ENCODE measurements at places on chromosomes 3 and 15.

- no peak for DNase-seq
Measured at GRCh38 chr15:62777671-62778070, 264.9 kb upstream of the TPM1 start.

GRCh38 chr3:131036200-131036816 is 9.6 kb downstream of the NEK11 start:
- no peak for DNase-seq

DNA sequence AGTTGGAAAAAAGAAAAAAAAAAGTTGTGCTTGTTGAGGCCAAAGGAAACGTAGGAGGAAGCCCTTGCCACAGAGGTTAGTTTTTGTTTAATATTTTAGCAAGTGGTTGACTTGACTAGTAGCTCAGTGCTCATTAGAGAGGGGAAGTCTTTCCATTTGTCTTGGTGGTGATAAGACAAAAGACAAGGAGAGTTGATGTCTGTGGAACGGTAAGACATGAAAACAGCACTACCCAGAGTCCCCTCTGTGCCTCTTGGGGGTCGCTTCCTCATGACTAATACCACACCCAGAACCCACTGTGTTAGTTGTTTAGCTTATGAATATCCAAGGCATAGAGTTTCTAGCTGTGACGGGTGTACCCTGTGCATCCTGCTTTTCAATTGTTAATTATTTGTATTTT is 211.4 kb downstream of the ITPR1 start:
- no peak for DNase-seq

- DNase-seq = peak; percentile 71
Measured at GRCh38 chr3:46027736-46028397, 584 bp upstream of the XCR1 start.

DNA sequence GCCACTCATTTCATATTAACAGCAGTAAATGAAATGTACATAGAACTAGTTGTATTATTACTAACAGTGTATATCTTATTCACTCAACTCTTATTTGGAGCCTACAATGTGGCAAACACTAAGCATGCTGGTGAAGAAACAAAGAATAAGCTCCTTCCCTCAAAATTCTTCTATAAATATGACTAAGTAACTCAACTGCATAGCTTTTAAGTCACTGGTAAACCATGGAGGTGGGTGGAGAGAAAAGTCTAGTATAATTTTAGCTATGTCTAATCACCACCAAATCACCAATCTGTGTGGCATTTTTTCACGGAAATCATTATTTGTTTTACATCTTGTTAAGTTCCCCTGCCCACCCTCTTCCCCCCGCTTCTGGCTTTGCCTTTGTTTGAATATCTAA is 17.5 kb downstream of the COPS2 start:
- no peak for DNase-seq

- DNase-seq = no peak
Measured at GRCh38 chr3:53131096-53131495, 861 bp upstream of the RFT1 start.

- no peak for DNase-seq
Measured at GRCh38 chr3:42847731-42848130, 27.9 kb downstream of the CYP8B1 start.

DNA sequence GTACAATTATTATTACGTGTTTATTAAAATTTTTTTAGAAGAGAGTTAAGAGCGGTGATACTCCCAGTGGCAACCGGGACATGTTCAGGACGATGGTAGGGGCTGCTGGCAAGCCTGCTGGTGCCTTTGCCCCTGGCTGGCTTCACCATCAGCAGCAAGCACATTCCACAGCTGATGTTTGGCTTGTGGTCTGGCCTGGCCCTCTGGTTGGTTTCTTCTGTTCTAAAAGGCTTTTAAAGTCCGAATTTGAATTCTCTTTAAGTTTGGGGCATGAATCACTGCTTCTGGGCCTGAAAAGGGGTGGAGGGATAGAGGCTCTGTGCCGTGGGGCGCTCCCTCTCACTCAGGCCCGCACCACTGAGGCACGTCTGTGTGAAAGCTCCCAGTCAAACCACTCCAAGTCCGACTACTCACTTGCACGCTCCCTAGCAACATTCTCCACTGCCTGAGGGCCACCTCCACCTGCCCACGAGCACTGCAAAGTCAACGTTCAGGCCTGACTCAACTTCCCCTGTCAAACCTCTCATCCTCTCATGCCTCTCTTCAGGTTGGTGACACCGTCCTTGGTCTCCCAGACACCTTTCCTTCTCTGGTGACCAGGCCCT is 10.1 kb downstream of the ITGA11 start:
- DNase-seq = no peak

DNA sequence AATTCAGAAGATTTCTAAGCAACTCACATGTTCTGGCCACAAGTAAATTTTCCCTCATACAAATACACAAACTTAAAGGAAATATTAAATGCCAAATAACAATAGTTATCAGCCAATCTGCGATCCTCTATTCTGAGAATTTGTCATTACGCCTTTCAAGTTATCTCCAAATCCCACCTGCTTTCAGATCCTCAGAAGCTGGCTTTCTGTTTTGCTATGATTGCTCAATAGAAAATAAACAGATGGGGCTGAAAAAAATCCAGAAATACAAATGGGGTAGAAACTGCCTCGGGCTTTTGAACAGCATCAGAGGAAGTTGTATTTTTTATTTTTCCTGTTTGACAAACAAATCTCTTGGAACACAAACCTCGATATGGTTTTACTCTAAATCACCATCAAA is 74.0 kb upstream of the CNTN4 start:
- no peak for DNase-seq

DNA sequence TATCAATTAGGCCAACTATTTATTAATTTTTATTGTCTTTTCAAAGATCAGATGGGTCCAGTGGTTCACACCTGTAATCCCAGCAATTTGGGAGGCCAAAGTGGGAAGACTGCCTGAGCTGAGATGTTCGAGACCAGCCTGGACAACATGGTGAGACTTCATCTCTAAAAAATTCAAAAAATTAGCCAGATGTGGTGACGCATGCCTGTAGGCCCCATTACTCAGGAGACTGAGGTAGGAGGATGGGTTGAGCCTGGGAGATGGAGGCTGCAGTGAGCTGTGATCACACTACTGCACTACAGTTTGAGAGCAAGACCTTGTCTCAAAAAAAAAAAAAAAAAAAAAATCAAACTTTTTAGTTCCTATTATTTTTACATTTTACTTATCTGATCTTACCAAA is 8.2 kb downstream of the AP3S2 start:
- no peak for DNase-seq

GRCh38 chr3:177618873-177619733 is 421.8 kb upstream of the TBL1XR1 start:
- DNase-seq = no peak

- no peak for DNase-seq
Measured at GRCh38 chr3:69491975-69492374, 106.1 kb upstream of the FRMD4B start.

DNA sequence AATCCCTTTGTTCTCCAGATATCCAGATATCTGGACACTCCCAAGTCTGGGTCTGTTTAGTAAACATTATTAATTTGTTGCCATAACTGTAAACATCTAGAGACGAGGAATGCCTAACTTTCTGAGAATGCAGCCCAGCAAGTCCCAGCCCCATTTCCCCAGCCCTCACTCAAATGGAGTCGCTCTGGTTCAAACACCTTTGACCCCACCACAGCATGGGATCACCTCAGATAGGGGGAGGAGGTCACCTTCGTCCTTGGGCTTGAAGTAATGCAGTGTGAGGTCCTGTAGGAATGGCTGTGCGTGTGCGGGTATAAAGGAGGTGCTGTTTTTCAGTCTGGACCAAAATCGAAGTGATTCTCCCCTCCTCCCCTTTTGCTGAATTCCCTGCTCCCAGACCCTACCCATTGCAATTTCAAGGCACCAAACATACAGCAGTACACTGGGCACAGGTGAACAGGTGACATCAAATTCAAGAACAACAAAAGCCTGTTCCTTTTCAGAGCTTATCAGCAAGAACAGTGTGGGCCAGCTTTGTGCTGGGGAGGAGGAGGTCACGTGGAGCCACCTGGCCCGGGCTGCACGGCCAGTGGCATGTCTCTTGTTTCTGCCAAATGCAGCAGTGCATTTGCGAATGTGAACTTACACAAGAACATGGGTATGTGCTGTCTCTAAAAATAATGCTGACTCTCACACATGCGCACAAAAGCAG is 57.5 kb upstream of the TRPM1 start:
- no peak for DNase-seq

GRCh38 chr3:150371741-150372254 is 36.3 kb upstream of the TSC22D2 start:
- no peak for DNase-seq

- no peak for DNase-seq
Measured at GRCh38 chr15:100249096-100249815, 92.5 kb downstream of the ADAMTS17 start.

- no peak for DNase-seq
Measured at GRCh38 chr15:90413411-90414379, 25.7 kb downstream of the IQGAP1 start.

- DNase-seq = no peak
Measured at GRCh38 chr3:85081191-85081906, 122.6 kb downstream of the CADM2 start.

DNA sequence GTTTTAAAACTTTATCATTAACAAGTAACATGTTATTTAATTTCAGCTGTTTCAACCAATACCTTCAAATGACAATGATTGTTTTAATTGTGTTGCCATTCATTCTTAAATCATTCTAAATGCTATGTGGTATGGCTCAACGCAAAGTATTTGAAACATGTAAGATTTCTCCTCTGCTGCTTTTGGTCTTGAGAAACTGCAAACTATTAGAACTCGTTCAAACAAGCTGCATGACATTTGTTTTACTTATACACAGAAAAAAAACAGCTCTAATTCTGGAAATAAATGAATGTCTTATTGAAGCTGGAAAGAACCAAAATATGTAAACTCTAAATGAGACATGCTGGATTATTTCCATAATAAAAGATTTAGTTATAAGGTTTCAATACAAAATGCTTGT is 29.3 kb downstream of the FBN1 start:
- no peak for DNase-seq

Measured in MM.1S (cell line).